ENCODE measurements at places on chromosomes 4 and X.

GRCh38 chrX:124346117-124346876 is at the start of gene SH2D1A:
Gene SH2D1A, plus strand, starts transcription at chrX:124346563. Its CDS starts 80 bp downstream, at chrX:124346643.
- no peak for DNase-seq

DNA sequence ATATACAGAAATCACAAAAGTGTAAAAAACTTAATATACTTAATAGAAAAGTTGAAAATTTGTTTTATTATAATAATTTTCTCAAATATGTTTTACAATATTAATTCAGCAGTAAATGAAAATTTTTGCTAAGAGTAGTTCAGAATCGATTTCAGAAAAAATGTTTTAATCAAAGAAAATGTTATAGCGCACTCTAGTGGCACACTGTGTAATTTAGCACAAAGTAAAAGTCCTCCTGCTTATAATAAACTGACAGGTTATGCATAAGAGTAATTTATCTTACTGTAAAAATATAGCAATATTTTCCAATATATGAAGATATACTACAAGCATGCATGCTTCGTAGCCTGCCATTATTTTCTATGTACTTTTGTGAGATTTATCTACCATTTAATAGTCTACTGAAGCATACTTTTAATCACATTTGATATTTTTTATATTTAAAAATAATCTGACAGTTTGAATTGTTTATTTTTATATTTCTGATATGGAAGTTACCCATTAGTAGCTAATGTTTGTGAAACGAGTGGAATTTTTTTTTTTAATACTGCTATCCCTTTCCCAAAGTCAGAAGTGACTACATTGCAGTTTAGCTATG is 217.9 kb upstream of the KLHL4 start:
- no peak for DNase-seq

DNA sequence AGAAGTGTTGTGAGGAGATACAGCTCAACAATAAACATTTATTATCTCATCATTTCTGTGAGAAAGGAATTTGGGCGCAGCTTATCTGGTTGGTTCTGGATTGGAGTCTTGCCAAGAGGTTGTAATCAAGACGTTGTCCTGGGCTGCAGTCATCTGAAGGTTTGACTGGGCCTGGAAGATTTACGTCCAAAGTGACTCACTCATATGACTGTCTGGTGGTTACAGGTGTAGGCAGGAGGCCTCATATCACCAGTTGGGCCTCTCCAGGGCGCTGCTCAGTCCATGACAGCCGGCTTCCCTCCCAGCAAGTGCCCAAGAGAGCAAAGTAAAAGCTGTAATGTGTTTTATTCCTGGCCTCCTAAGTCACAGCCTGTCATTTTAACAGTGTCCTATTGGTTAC is 106.3 kb downstream of the USP46 start:
- DNase-seq = no peak

DNA sequence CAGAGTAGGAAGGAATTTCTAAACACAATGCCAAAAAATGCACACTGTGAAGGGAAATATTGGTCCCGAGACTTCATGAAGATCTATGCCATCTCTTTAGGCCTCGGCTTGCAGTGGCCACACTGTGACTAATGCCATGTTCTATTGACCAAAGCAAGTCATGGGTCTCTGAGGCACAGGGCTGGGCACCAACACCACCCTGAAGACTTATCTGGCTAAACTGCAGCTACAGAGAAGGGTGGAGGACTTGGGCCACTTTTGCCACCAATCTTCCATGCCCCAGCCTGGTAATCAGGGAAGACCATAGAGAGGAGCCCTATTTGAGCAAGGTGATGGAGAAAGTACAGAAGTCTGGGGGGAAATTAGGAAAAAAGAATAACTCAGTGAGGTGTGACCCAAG is 42.1 kb downstream of the HMX1 start:
- no peak for DNase-seq

- peak; percentile 84 for DNase-seq
These were observed 116.0 kb downstream of the SOWAHB start for GRCh38 chr4:76781698-76782595.

DNA sequence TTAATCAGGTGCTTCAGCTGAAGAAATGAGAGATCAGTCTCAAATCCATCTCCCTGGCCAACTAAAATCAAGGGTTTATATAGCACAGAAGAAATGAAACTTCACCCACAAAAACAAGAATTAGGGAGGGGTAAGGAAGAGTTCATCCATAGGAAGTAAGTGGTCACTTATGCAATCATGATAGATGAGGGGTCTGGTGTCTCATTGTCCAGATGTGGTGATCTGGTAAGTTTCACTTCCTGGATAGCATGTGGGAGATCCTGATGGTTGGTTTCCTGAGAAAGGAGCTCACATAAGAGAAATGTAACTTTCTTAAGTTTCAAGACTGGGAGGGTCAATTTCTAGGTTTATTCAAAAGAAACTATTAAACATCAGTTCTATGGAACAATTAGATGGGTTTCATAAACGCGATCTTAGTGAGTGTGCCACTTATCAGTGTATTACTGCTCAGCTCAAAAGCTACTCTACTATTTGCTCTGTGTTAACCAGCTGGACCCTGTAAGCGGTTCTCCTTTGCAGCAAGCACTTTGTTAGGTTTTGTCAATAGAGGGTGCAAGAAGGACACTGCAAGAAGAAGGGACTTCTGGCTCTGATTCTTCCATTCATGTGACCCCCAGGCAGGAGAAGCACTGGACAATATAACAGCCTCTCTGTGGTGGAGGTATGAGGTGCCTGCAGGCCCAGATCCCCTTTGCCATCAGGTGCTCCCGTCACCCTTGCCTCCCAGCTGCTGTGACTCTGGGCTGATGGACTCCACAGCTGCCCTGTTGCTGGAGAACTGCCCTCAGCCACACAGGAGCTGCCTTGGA is 35.4 kb upstream of the HPSE start:
- no peak for DNase-seq

- no peak for DNase-seq
These were observed 132.8 kb upstream of the S100G start for GRCh38 chrX:16517039-16517605.

GRCh38 chrX:110755061-110755460 is 40.6 kb downstream of the CHRDL1 start:
- no peak for DNase-seq
